ENCODE measurements at places on chromosomes 11 and 22. TPM values are rescaled to one million over a fixed set of nuclear protein-coding genes. Genes with fewer than 3 reads are reported as not detected.
A peak's percentile ranks its signal among the peaks of the same experiment; 100 is the strongest.

GRCh38 chr22:36432592-36433317, 45.0 kb upstream of the MYH9 start:
- DNase-seq = no peak

DNA sequence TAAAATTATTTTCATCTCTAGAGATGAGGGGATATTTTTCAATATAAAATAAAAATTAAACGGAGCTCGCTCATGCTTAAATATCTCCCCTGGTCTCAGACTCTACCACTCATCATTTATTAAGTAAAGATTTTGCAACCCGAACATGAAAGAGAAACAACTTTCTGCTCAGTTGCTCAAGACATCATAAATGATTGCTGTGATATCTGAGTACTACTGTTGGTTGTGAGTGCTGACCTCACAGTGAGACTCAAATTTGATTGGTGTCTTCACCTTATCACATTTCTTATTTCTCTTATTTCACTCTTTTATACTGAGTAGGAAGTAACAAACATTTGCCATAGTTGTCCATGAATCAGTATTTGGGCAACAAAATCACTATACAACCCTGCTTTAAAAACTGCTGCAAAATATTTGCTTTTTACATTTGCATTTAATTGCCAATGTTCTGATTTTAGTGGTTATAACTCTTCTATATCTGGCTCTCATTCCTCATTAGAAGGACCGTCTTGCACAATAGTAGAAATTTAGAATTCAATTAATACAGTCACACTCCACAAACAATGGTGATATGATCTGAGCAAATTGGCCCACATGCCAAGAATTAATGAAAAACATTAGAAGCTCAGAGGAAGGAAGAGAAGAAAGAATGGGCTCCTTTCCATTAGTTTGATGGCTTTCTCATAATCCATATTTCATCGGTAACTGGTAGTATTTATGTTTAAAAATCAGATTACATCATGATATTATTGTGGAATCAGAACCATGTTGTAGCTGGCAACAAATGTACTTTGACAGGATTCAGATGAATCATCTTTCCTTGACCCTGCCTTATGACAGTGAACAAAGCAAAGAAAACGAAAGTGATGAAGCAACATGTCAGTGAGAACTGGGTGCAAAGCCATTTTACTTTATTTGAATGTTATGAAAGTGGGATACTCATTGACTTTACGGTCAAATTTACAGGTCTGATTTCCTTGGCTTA, 973.6 kb upstream of the TENM4 start:
- DNase-seq = no peak

DNA sequence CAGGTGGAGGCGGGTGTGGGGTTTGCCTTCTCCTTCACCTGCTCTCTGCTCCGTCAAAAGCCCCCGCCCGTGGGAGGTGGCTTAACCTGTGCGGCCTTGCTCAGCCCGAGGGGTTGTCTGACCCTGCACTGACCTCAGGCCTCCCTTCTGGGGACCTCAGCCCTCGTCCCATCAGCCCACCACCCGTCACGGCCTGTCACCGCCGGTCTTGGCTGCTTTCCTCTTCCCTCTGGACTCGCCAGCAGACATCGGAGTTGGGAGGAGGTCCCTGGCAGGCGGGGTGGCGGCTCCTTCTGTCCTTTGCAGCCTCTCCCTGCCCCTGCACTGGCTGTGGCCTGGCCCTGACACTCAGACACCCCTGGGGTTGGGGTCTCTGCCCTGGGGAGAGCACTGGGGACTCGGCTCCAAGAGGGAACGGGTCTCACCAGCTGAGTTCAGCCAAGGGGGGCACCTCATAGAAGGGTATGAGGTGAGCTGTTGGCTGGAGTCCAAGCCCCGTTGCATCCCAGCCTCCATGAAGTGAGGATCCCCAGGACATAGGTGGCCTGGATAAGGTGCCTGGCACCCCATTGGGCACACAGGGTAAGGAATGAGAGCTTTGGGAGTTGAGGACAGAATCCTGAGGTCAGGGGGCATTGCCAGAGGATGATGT, 999.6 kb downstream of the BRD1 start:
- no peak for DNase-seq

DNA sequence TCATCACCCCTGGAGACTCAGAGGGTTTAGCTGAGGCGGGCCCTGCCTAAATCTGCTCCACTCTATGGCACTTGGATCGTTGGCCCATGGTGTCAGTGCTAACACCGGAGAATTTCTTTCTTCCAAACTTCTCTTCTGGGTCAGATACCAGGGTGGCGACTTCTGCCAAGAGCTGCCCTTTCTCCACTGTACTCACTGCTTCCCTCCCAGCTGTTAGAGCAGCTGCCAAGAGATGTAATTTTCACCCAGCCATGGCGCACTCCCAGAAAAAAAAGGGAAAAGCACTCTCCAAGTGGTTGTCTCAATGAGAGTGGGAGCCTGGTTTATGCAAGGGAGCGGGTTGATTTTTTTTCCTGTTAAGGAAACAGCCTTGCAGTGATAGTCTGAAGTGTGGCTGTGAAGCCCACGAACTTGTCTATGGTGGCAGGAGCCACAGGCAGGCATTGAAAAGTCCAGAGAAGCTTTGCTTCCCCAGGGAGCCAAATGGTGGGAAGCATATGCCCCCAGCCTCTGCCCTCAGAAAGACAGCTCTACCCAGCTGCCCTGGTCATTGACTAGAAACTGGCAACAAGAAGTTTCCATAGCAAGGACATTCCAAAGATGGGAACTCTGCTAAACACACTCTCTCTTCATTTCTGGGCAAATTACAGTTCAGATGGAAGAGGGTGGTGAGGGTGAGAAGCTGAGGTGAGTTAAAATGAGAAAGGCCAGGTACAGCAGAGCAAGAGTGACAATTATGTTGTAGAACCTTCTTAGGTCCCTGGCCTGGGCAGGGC, 10.7 kb downstream of the PCSK7 start:
- DNase-seq = peak; percentile 67

- DNase-seq = no peak
These were observed 23.2 kb upstream of the GLYATL1B start for GRCh38 chr11:59062602-59063529.

- no peak for DNase-seq
These were observed 210.6 kb downstream of the SWAP70 start for GRCh38 chr11:9874466-9874865.

DNA sequence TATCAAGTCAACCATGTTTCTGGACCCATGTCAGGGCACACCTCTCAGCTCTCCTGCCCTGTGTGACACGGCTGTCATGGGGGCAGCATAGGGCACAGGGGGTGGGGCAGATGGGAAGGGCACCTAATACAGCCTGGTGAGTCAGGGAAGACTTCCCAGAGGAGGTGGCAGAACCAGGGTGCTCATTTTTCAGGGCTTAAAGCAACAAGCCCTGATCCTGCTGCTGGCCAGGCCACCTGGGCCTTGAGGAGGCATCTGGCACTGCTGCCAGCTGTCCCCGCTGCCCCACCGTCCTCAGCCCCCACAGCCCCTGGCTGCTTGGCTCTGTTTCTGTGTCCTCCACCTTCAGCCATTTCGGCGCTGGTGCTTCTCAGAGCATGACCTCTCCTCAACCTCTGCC, 4.4 kb downstream of the MAP3K11 start:
- DNase-seq = no peak

KRTAP5-8 gene
- not detected for polyA plus RNA-seq

STARD10 gene
- polyA plus RNA-seq = 41.3 TPM

INS gene
- polyA plus RNA-seq = not detected

GRCh38 chr11:46216019-46216764, 61.3 kb upstream of the CREB3L1 start:
- no peak for DNase-seq

SLC6A5 gene
- polyA plus RNA-seq = not detected

SCN2B gene
- polyA plus RNA-seq = 5.2 TPM

DNA sequence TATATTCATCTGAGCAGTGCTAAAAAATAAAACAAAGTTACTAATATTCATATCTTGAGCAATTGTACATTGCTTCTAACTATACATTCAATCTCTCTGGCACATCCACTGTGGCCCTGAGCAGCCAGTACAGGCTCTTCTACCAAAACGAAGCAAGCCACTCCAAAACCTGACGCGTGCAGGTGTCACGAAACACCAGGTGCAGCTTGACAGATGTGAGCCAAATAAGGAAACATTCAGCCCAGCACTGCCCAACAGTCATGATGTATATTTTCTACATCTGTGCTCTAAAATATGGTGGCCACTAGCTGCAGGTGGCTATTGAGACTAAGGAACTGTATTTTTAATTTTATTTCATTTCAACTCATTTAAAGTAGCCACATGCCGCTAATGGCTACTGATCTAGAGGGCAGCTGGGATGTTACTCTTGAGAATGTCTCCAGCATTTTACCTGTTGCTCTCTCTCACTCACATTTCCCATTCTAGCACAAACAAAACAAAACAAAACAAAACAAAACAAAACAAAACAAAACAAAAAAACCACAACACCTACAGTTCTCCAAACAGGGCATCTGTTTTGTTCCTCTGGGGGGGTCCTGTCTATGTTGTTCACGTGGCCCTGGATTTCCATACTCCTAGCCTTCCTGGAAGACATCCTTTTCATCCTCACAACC, 77.7 kb downstream of the LARGE1 start:
- no peak for DNase-seq

DENND6B gene
- 3.3 TPM for polyA plus RNA-seq

SLC5A1 gene
- polyA plus RNA-seq = 4.9 TPM

VSIG2 gene
- polyA plus RNA-seq = 2.3 TPM

DNA sequence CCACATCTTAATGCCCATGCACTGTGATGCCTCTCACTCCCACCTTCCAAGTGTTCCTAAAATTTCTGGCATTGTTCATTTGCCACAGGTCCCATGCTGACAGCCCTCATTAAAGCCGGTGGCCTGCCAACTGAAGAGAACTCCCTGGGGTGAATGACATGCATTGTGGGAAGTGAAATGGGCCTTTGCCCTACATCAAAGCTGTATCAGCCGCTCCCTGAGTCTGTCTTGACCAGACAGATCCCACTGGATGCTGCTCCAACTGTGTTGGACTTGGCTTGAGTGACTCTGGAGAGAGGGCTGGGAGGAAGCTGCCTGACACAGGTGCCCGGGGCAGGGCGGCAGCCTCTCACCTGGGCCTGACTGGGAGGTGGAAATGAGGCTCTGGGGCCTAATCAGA, 8.8 kb upstream of the SEC14L4 start:
- no peak for DNase-seq

MRPL21 gene
- polyA plus RNA-seq = 45.7 TPM

MADD gene
- 29.9 TPM for polyA plus RNA-seq

MUC2 gene
- 0.03 TPM for polyA plus RNA-seq

DNA sequence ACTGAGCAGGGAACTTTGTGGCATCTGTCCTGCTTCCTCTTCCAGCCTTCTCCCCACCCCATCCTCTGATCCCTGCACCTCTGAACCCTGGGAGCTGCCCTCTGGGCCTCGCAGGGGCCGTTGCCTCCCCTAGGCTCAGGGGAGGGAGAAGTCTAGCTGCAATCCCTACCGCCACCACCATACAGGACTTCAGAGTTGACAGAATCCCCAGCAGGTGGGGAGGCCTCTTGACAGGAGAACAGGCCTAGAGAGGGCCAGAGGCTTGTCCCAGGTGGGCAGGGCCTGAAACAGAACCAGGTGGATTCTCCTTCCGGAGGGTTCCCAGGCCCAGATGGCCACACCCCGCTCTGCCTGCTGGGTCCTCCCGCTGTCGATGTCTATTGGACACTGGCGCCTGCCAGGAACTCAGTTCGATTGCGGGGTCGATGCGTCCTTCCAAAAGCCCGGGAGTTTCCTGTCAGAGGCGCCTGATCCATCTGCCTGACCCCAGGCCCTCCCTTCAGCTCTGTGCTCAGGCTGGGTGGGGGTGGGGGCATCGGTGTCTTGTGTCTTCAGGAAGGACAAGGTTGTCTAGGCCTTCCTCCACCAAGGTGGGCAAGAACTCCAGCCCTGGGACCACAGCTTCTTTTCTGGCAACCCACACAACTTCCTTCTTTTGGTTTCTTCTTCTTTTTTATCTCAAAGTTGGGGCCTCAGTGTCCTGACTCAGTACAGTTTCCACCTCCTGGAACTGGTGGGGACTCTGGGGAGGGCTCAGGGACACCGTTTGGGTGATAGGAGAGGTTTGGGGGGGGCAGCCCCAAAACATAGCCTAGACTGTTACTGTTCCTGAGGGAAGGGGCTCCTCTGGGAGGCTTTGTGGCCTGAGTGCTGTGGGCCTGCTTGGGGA, 6.4 kb downstream of the STARD10 start:
- DNase-seq = no peak

- DNase-seq = peak; percentile 74
These were observed 79.0 kb downstream of the AASDHPPT start for GRCh38 chr11:106156290-106156937.

OR2AG1 gene
- polyA plus RNA-seq = not detected

POTEH gene
- not detected for polyA plus RNA-seq

CCDC89 gene
- polyA plus RNA-seq = 1.1 TPM

DNA sequence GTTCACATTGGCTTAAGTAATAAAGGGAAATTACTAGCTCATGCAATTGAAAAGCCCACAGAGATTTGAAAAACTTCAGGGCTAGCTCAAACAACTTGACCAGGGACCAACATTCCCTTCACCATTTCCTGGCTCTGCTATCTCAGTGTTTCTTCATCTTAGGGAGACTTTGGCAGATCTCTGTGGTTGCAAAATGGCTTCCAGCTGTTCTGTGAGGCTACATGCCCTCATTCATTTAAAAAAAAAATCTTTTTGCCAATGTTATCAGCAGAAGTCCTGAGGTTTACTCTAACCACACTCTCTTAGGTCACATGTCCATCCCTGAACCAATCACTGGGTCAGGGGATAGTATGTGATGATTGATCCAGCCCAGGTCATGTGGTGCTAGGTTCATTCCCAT, 13.9 kb upstream of the RASSF10 start:
- DNase-seq = no peak

DNA sequence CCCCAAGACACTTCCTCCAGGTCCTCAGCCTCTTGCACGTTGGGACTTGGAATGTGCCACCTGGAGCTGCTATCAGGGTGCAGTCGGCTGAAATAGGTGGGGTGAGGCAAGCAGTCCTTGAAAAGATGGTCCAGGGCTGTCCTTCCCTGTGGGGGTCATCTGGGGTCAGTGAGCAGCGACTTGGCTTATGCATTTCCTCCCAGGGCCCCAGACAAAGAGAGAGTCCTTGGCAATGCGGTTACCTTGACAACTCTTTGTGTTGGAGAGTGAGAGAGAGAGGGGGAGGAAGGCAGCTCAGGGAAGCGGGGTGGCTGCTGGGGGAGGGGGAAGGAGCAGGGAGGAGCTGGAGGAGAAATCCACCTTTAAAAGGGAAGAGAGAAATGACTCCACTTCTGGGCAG, 93.8 kb downstream of the MIAT start:
- no peak for DNase-seq

APOL5 gene
- 1.6 TPM for polyA plus RNA-seq

DNA sequence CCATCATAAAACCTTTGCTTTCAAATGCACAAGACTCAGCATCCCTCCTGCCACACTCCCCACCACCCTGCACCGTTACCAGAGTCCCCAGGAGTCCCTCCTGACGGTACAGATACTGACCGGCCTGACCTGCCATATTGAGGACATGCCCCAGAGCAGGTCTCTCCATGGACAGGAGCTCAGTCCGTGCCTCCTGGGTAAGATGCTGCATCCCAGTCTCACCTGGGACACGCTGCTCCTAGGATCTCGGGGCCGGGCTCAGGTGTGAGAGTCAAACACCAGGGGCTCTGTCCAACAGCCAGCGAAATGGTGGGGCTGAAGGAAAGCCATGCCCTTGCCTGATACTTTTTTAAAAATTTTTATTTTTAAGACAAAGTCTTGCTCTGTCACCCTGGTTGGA, 328.3 kb downstream of the SHANK2 start:
- no peak for DNase-seq

- no peak for DNase-seq
These were observed 13.3 kb downstream of the CSNK1E start for GRCh38 chr22:38303974-38304373.

MFRP gene
- 0.07 TPM for polyA plus RNA-seq

GRCh38 chr11:118914178-118914918, 11.4 kb downstream of the BCL9L start:
- DNase-seq = no peak

- DNase-seq = no peak
These were observed 25.8 kb downstream of the KCNQ1OT1 start for GRCh38 chr11:2673871-2674471.

CASP5 gene
- not detected for polyA plus RNA-seq

Data from muscle of back (tissue), 13 donors.